ENCODE measurements at places on chromosomes 6 and 20. TPM values are rescaled to one million over a fixed set of nuclear protein-coding genes. Genes with fewer than 3 reads are reported as not detected.

- peaks cover 14% of the 10 kb centered on the region for H3K4me1 ChIP-seq
- DNase-seq, result no peak
- H3K4me3 ChIP-seq, result no peak overlapping the region
- H3K27me3 ChIP-seq, result no peaks in the 10 kb centered on the region
- no peak overlapping the region for H3K27ac ChIP-seq
- H3K36me3 ChIP-seq, result no peaks in the 10 kb centered on the region
Measured at GRCh38 chr6:54191461-54191860, 80.2 kb downstream of the MLIP start.

- H3K36me3 ChIP-seq, result no peaks in the 10 kb centered on the region
- H3K4me1 ChIP-seq, result peaks cover 12% of the 10 kb centered on the region
- no peaks in the 10 kb centered on the region for H3K27me3 ChIP-seq
- no peak overlapping the region for H3K4me3 ChIP-seq
- no peak for DNase-seq
Measured at GRCh38 chr20:35326021-35326739, 34.0 kb upstream of the FAM83C start.

DNA sequence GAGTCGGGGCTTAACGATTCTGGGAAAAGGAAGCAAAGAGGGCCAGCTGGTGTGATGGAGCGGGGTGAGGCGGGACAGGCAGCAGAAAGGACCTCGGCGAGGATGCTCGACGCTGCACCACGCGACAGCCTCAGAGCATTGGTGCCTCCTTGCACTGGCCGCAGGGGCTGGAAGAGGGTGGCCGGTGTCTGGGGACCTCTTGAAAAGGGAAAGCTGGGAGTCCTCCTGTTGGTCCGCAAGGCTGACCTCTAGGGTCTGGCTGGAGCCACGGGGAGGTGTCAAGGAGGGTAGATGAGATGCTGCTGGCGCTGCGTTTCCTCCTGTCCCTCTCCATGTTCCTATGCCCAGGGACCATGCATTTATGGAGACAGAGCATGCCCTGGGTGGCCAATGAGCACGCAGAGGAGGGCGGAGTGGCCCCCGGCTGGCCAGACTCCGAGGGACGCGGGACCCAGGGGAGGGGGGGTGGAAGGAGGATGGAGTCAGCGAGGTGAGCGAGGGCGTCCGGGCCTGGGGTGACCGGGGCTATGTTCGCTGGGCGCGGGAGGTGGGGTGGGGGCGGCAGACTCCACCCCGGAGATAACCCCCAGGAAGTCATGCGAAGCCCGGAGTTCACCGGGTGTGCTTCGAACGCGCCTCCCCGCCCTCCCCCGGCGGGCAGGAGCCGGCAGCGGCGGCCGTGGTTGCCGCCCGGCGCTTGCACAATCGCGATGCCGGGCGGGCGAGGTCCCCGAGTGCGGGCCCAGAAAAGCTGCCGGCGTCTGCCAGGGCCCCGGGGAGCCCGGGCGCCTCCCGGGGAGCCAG lies at the start of gene CYP24A1:
Gene CYP24A1, minus strand, starts transcription at position 334 of the 804 bp plus-strand sequence. CDS start 407 bp downstream, outside the sequence.
- no peaks in the 10 kb centered on the region for H3K36me3 ChIP-seq
- peaks cover 26% of the 10 kb centered on the region for H3K4me1 ChIP-seq
- no peaks in the 10 kb centered on the region for H3K27me3 ChIP-seq
- H3K4me3 ChIP-seq, result no peak within 1 kb of the TSS
- no peak within 1 kb of the TSS for H3K27ac ChIP-seq
- DNase-seq, result no peak

DNA sequence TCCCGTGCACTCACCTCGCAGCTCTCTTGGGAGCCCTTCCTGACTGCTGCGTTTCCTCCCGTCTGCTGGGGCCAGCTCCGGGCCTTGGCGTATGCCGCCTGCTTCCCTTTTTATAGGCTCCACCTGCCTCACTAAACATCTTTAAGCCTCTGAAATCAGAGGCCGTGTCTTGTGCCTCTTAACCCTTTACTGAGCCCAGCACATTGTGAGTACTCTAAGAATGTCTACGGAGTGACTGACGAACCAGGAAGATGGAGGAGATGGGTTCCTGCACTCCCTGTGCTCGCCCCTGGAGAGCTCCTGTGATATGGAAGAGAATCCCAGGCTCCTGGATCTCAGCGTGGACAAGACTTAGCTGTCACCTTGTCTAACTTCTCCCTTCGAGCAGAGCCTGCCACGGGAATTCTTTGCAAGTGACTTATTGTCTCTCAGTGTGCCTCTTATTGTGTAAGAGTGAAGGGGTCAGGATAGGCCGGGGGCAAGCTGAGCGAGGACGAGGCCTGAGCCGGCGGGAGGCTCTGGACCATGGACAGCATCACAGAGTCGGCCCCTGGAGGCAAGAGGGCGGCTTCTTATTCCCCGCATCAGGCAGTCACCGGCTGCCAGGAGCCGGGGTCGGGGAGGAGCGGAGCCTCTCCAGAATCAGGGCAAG lies 70.9 kb upstream of the CCDC167 start:
- H3K4me3 ChIP-seq, result no peak overlapping the region
- H3K36me3 ChIP-seq, result no peaks in the 10 kb centered on the region
- H3K27ac ChIP-seq, result no peak overlapping the region
- H3K4me1 ChIP-seq, result no peaks in the 10 kb centered on the region

Gene C20orf204
- 0.35 TPM for total RNA-seq

GRCh38 chr20:40866056-40866455 lies 162.6 kb upstream of the TOP1 start:
- no peak overlapping the region for H3K27ac ChIP-seq
- no peaks in the 10 kb centered on the region for H3K27me3 ChIP-seq
- no peak overlapping the region for H3K4me3 ChIP-seq
- H3K36me3 ChIP-seq, result no peaks in the 10 kb centered on the region

All from right atrium auricular region (tissue), 2 donors.